ENCODE measurements at places on chromosomes 12 and 14.

GRCh38 chr12:121534495-121535148 is 46.2 kb downstream of the KDM2B start:
- DNase-seq, result no peak

DNA sequence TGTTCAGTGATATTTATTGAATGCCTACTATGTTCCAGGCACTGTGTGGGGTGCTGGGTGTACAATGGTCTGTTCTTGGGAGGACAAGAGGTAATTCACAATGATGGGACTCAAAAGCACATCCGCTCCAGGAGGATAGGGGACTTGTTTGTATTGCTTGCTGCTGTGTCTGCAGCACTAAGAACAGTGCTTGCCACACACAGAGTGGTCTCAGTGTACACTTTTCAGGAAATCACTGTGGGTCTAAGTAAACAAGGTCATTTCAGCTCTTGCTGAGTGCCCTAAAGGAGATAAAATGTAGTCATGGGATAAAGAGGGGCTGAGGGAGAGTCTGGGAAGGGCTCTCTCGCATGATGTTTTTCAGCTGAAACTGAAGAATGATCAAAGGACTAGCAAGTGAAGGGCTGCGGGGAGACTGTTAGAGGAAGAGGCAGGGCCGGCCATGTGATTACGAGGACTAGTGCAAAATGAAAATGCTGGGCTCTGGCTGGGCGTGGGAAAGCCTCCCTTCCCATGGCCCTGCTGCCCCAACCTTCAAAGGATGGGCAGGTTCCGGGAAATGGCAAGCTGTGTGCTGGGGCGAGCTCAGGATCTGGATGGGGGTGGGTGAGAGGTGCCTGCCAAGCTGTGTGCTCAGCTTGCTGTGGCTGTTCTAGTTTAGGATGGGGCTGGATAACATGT is 39.1 kb downstream of the ADCK1 start:
- DNase-seq, result no peak

DNA sequence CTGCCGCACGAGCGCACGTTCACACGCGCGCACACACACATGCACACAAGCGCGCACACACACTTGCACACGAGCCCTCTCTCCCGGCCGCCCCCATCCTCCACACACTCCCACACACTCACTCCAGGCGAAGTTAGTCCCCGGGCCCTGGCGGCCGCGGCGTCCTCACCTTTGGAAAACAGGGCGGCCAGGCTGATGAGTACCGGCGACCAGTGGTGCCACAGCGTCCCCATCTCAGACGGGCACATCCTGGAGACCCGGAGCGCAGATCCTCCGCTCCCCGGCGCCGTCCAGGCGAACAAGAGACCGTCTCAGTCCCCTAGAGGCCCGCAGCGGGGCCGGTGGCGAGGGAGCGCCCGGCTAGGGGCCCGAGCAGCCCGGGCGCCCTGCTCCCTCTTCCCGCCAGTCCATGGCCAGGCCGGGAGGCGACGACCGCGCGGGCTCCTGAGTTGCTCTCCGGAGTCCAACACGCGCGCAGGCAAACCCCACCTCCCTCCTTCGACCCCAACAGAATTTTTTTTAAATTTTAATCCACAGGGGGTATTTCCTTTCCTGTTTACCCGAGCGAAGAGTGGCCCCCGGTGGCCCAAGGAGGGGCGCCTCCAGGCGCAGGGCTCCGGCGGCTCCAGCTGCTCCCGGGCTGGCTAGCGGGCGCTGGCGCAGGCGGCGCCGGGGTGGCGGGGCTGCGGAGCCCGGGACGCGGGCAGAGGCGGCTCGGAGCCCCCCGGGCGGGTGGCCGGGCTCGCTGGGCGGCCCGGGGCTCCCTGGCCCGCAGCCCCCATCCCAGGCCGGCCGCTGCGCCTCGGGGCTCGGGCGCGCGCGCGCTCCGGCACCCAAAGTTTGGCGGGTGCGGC is 506 bp downstream of the TMEM132D start:
- no peak for DNase-seq

DNA sequence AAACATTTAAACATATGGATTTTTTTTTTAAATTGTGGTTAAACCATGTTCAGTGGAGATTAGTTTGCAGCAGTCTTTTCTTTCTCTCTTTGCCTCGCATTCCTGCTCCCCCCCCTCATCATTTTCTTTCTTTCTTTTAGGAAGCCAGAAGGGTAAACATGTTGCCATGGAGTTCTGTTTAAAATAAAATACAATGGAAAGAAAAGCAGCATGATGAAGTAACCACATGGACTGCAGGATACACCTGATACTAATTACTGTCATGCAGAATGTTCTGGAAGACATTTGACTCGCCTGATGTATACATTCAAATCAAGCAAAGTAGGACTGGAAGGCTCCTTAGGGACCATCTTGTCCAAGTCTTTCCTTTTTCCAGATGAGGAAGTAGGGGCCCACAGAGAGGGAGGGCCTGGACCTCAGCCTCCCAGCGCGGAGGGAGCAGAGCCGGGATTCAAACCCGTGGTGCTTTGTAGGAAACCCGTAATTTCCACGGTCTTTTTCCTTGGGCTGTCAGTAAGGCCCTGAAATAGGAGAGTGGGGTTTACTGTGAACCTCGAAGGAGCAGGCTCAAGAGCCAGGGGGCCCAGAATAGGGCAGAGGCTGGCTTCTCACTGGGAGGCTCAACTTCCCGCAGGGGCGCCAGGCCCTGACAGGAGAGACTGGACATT is 2.4 kb upstream of the MEG3 start:
- DNase-seq, result no peak

- peak; percentile 73 for DNase-seq
Measured at GRCh38 chr12:11652351-11653040, 3.0 kb downstream of the ETV6 start.

DNA sequence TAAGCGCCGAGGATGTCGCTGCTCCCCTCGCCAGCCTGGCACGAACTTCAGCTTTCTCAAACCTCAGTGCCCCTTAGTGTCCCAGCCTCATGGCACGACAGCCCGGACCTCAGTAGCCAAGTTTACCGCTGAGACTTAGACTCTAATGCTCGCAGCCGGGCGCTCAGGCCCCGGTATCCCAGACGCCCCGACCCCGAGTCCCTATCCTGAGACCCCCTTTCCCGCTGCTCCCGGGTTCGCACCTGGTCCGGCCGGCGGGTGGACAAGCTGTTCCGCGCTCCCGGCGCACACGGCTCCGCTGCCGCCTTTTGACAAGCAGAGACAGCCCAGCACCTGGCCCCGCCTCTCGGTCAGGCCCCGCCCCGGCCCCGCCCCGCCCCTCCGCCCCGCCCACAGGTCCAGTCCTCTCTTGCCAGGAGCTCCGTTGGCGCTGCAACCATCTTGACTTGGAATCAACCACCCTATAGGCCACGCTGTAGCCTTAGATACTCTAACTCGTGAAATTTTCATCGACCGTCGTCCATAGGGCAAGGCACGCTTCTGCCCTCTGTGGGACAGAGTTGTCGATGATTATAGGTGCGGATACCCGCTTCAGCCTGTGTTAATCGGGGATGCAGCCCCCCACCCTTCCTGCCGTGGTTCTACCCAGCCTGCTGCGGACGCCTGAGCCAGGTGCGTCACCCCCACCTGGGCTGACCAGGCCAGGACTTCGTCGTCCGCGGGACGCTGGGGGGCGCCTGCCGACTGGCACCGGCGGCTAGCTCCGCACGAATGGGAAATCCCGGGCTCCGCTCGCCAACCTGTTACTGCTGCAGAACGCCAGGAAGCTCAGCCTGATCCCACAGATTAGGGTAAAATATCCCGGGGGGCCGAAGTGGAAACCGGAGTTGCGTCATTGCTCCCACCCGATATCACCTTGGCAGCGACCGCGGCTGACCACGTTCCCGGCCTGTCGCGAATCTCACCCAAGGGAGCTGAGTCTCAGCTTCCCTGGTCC is at the start of gene VDR:
Gene VDR, minus strand, starts transcription at position 282 of the 997 bp plus-strand sequence. CDS start 25,881 bp downstream, outside the sequence.
- DNase-seq, result peak; percentile 70

- DNase-seq, result no peak
Measured at GRCh38 chr12:90514325-90514724, 440.7 kb downstream of the CCER1 start.

GRCh38 chr12:106345746-106346145 is 11.8 kb upstream of the POLR3B start:
- DNase-seq, result no peak

DNA sequence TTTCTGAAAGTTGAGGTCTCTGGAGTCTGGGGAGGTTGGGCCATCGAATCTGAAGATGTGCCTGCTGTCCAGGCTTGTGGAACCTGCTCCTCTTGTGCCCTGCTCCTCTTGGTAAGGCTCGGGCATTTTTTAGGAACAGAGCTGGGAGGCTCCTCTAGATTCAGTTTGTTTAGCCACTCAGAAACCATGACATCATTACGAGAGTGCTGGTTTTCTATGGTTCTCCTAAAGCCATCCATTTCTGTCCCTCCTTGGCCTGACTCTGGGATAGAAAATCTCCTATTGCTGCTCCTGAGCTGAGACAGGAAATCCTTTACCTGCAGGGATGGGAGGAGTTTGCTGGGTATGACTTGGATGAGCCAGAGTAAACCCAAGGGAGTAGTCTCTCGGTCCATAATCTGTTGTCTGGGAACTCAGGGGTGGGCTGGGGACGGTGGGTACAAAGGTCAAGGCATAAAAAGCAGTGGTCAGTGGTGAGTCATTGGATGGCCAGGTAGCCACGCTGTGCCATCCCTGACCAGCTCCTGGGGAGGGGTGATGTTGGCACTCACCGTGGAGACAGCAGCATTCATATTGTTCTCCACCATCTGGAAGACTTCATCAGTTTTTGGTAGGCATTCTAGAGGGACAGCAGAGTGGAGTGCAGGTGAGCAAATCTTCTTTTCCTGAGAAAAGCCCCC is 2.4 kb upstream of the ADCY4 start:
- DNase-seq, result no peak

GRCh38 chr14:35883677-35884293 is 57.6 kb downstream of the BRMS1L start:
- no peak for DNase-seq

GRCh38 chr12:95497031-95497430 is 23.1 kb downstream of the METAP2 start:
- no peak for DNase-seq

DNA sequence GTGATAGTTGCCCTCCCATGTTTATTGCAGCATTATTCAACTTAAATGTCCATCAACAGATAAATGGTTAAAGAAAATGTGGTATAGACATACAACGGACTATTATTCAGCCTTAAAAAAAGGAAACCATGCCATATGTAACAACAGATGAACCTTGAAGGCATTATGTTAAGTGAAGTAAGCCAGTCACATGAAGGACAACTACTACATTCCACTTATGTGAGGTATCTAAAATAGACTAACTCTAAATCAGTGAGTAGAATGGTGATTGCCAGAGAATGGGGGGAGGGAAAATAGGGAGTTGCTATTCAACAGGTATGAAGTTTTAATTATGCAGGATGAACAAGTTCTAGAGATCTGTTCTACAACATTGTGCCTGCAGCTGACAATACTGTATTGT is 10.1 kb downstream of the PCNX4 start:
- no peak for DNase-seq

DNA sequence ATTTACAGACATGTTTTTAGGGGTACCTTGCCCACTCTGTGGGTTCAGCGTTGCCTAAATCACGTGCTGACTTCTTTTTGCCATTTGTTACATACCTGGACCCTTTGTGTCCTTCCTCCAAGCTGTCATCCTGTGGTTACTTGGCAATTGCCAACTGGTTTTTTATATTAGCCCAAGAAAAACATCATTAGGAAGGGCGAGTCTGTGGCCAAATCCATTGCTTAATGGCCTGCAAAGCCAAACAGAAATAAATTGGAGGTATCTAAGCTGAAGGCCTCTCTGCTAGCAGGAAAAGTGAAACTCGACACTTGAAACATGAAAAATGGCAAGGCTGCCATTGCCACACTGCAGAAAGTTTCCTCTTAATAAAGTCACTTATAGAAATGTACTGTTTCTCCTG is 190.4 kb downstream of the NUAK1 start:
- no peak for DNase-seq
